ENCODE measurements at places on chromosomes 7 and 10.

GRCh38 chr7:38066391-38066790 is 111.7 kb upstream of the STARD3NL start:
- H3K27ac ChIP-seq = no peak overlapping the region
- H3K27me3 ChIP-seq = no peaks in the 10 kb centered on the region
- no peak for DNase-seq
- no peak overlapping the region for H3K4me3 ChIP-seq
- no peaks in the 10 kb centered on the region for H3K4me1 ChIP-seq

- no peaks in the 10 kb centered on the region for H3K4me1 ChIP-seq
- no peaks in the 10 kb centered on the region for H3K27me3 ChIP-seq
- no peak overlapping the region for H3K4me3 ChIP-seq
- no peak for DNase-seq
- H3K27ac ChIP-seq = no peak overlapping the region
Measured at GRCh38 chr7:30453016-30453415, 25.6 kb downstream of the NOD1 start.

DNA sequence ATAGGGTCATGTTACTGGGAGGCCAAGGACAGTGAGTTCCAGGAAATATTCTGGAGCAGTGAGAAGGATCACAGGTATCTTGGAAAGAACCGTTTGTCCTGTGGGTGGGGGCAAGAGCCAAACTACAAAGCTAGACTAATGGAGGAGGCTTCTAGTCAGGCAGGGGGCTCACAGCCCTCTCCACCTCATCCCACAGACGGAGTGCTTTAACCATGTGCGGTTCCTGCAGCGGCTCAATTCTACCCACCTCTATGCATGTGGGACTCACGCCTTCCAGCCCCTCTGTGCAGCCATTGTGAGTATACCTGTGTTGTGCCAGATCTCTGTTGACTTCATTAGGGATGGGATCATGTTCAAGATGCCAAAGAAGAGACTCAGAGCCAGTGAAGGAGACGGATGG is 8.1 kb downstream of the SEMA4G start:
- no peak for DNase-seq
- H3K27me3 ChIP-seq = no peaks in the 10 kb centered on the region
- no peaks in the 10 kb centered on the region for H3K4me1 ChIP-seq
- H3K27ac ChIP-seq = no peak overlapping the region
- no peak overlapping the region for H3K4me3 ChIP-seq
- peaks cover 17% of the 10 kb centered on the region for H3K36me3 ChIP-seq

- H3K4me3 ChIP-seq = no peak overlapping the region
- peaks cover 44% of the 10 kb centered on the region for H3K27me3 ChIP-seq
- no peaks in the 10 kb centered on the region for H3K36me3 ChIP-seq
- no peak overlapping the region for H3K27ac ChIP-seq
Measured at GRCh38 chr10:103563231-103564115, 70.0 kb downstream of the NEURL1 start.

DNA sequence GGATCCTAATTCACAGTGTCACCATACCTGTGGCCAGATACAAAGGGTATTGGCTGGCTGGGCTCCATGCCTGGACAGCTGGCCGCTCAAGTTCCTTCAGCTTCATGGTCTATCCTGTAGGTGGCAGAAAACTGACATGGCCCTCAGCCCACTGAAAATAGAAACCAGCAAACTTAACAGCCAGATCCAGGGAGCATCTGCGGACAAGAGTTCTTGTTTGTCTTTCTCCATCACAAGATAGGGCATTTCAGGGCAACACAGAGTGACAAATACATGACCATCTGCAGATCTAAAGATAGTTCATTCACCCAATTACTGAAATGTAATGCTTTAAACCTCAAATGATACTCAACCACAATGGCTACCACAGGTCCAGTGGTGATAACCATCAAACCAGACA is 2.8 kb downstream of the SEC31B start:
- no peak for DNase-seq
- no peak overlapping the region for H3K4me3 ChIP-seq
- no peaks in the 10 kb centered on the region for H3K36me3 ChIP-seq
- H3K27ac ChIP-seq = no peak overlapping the region

Data from T-cell (primary cell).